ENCODE measurements at places on chromosomes 3 and 15. TPM values are rescaled to one million over a fixed set of nuclear protein-coding genes. Genes with fewer than 3 reads are reported as not detected.

DNA sequence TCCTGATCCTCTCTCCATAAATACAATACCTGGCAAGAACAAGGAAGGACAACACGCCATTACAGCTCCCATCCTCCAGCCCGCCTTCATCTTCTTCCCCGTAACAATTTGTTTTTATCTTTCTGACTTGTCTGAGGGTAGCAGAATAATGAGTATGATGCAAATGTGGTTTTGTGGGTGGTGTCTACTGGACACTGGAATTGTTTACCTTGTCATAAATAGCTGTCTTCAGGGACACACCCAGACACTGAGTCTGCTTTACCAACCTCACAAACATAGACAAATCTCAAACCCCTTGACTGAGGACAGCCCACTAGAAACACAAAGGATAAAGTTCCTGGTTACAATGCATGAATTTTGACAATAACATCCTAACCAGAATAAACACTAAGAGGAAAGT lies 13.4 kb downstream of the WDR72 start:
- no peak for DNase-seq

- no peak for DNase-seq
These were observed 375.1 kb upstream of the ROBO2 start for GRCh38 chr3:76664816-76665215.

DNA sequence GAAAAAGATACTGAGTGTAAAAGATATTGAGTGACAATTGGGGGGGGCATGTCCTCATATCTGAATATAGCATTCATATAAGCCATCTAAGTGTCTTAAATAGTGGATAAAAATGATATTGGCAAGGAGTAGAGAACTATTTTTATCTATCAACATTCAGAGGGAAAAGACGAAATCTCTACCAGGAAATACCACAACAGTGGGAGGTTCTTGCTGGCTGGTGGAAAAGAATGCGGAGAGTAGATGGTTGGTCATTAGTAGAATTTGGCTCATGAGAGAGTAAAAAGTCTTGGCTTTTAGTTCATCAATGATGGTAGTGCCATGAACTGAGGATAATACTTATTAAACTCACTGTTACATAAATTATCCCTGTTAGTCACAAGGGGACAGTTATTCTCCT lies 4.8 kb upstream of the TCF12 start:
- peak; percentile 18 for DNase-seq

DNA sequence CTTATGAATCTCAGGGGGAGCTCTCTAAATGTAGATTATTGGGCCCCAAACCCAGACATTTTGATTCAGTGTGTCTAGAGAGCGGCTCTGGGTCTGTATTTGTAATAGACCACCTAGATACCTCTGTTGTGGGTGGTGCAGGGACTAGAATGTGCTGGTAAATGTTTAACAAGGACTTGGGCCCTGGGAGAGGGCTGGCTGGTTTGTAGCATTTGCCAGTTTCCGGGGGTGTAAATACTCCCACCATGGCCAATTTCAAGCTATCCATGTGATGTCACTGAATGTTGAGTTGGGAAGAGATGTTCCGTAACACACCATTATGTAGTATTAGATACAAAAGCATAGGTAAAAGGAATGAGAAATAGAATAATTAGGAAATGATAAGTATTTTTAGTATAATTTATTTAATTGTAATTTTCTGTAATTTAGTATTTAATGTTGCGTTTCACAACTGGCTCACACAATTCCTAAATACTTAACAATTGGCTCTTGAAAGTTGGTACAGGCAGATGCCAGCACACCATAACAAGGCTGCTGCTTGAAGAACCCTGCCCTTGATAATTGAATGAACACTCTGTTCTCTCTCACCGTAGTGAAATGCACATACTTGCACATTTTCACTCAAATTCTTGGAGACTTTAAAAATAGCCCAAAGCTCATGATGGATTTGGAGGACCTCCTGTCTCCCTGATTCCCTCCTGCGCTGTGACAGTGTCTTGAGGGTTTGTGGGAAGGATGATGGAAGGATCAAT lies 359.2 kb upstream of the PROK2 start:
- DNase-seq: no peak

GRCh38 chr15:76945494-76946093 lies 14.0 kb downstream of the RCN2 start:
- no peak for DNase-seq

GRCh38 chr15:58232281-58233065 lies 94.3 kb downstream of the AQP9 start:
- DNase-seq: peak; percentile 82

GRCh38 chr3:172074032-172074431 lies 34.7 kb downstream of the FNDC3B start:
- no peak for DNase-seq

DNA sequence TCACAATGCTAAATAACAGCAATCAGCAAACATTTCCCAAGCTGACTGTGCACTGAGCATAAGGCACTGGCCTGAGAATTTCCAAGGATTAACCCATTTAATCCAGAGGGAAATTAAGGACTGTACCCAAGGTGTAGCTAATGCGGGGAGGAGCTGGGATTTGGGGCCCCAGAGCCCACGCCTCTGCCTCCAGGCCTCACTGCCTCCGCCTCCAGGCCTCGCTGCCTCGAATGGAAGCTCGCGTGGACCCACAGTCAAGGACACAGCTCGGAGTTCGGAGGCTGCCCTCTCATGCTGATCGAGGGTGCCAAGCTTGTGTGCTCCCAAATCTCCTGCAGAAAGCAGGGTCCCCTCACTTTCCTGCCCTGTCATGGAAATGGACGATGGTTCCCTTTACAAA lies 76.5 kb upstream of the SNRPA1 start:
- DNase-seq: no peak

DNA sequence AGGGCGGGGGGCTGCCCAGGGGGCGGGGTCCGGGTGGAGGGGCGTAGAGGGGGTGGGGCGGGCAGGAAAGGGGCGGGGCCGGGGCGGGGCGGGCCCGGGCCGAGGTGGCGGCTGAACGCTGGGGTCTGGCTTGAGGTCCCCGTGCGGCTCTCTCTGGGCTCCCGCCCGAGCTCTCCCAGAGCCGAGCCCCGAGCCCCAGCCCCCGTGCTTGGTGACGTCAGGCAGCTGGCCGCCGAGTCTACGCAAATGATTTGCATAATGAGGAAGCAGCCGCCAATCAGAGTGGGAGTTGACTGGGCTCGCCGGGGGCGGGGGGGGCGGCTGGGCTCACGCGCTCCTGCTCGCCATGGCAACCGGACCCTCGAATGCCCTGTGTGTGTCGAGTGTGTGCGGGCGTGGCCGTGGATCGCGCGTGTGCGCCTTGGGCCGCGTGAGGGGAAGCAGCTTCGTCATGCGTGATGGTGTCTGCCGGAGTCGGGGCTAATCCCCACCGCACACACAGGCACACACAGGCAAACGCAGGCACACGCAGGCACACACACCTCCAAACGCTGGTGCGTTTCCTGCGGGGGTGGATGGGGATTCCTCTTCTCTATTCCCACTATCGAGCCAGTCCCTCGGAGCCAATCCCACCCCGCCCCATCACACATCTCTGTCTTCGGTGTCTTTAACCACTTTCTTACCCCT lies at the start of gene CELF6:
CELF6 (minus strand) TSS at position 173 of the 687 bp plus-strand sequence. CDS start 283 bp downstream, outside the sequence.
- DNase-seq: peak; percentile 64

DNA sequence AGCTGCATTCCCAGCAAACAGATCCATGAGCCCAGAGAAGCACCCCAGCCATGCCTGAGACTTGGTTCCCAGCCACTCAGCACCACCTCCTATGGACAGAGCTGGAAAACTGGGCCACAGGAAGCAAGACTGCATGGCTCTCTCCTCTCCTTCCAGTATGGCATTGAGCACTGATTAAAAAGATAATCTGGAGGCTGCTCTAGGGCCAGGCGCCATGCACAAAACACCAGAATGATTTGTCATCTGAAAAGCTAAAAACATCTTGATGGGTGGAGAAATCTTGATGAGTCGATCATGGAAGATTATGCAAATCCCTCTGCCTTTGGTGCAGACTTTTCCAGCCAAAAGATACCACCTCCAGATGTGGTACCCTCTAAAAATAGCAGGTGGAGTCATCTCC lies 62.7 kb upstream of the MRPS22 start:
- DNase-seq: peak; percentile 61

GRCh38 chr15:71914092-71914491 lies 103.7 kb downstream of the NR2E3 start:
- DNase-seq: no peak

The CACNA2D3 gene
- 0.06 TPM for total RNA-seq

The ZIC4 gene
- total RNA-seq: 3.4 TPM

The EPB42 gene
- total RNA-seq: not detected

The REC114 gene
- not detected for total RNA-seq

The SKOR1 gene
- not detected for total RNA-seq

The VIPR1 gene
- total RNA-seq: not detected

The SEMA3G gene
- not detected for total RNA-seq
